ENCODE measurements at places on chromosomes 6 and 20.

DNA sequence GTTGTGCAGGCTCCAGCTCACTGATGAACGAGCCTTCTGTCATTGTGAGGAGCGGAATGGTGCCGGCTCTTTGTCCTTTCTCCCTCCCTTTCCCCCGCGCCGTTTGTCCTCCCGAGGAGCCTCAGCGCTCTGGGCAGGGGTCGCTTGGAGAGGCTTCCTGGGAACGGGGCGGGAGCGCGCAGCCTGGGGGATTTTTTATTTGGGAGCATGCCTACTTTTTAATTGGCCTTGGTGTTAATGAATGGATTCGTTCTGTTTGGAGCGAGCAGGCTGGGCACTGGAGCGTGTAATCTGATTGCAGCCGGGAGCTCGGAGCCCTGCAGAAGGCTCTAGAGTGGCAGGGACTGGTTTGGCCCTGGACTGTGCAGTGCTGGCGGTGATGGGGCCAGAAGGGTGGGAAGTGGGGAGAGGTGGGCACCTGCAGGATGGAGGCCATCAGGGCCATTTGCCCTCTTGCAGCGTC is 118.8 kb downstream of the CDH4 start:
- no peak for DNase-seq

DNA sequence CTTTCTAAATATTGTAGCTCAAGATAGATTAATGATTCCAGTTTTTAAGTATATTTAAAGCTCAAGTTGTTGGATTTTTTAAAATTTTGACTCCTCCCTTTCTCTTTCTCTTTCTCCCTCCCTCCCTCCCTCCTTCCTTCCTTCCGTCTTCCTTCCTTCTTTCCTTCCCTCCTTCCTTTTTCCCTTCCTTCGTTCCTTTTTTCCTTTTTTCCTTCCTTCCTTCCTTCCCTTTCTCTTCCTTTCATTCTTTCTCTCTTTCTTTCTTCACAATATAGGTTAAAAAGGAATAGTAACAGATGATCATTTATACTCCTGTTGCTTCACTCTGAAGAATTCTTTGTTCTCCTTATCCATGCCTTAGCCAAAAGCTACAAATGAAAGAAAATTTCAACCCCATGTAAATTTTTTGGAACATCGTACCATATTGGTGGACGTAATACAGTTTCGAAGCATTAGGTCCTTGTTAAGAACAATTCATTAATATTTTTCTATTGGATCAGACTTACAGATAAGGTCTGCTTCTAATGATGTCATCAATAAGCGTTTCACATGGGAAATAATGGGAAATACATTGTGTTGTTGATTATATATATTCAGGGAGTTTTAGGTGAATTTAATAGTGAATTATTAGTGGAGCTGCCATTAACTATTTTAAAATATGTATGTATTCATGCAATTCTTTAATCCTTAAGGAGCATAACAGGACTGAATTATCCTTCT is 139.6 kb upstream of the SLC35B3 start:
- DNase-seq, result no peak

GRCh38 chr6:36198986-36199385 is 2.4 kb downstream of the BRPF3 start:
- no peak for DNase-seq

DNA sequence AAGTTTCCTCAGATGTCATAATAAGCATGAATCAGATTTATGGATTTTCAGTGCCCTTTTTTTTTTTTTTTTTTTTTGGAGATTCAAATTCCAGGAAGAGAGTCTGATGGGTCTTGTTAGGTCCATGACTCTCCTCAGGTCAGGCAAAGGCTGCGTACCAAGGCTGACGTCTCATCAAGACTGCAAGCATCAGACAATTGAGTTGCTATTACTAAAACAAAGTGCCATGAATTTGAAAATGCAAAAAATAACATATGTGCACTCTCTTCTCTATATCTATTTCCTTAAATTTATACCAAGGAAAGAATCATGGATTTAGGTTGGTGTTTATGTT is 134.7 kb downstream of the FAM83B start:
- no peak for DNase-seq

DNA sequence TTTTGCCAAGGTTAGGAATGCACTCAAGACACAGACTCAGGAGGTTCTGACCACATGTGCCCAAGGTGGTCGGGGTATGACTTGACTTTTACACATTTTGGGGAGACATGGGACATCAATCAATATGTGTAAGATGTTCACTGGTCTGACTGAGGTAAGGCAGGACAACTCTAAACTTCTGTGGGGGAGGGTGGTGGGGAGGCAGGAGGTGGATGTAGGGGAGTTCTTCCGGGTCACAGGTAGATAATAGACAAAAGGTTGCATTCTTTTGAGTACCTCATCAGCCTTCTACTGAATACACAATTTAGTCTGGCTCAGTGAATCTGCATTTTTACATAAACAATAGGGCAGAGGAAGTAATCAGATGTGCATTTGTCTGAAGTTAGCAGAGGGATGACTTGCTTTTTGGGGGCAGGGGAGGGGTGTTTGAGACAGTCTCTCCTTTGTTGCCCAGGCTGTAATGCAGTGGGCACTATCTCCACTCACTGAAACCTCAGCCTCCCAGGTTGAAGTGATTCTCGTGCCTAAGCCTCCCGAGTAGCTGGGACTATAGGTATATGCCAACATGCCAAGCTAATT is 10.9 kb downstream of the ECHDC1 start:
- DNase-seq, result no peak

Measured in activated CD4-positive, CD25-positive, alpha-beta regulatory T cell (primary cell).